ENCODE measurements at places on chromosomes 2 and 18. TPM values are rescaled to one million over a fixed set of nuclear protein-coding genes. Genes with fewer than 3 reads are reported as not detected.
A peak's percentile ranks its signal among the peaks of the same experiment; 100 is the strongest.

OR6B2 gene
- total RNA-seq: not detected

GCG gene
- total RNA-seq: not detected

CDK5R2 gene
- not detected for total RNA-seq

DNER gene
- under 0.01 TPM for total RNA-seq

IHH gene
- not detected for total RNA-seq

NYAP2 gene
- total RNA-seq: not detected

MTCL1 gene
- total RNA-seq: 38.6 TPM

GAD1 gene
- total RNA-seq: not detected

ESPNL gene
- total RNA-seq: 1.4 TPM

GPR45 gene
- total RNA-seq: not detected

TMEM37 gene
- under 0.01 TPM for total RNA-seq

CMPK2 gene
- total RNA-seq: 0.28 TPM

PPP4R3B gene
- 44.7 TPM for total RNA-seq

STRN gene
- 23.3 TPM for total RNA-seq

GRCh38 chr2:222532315-222532714 is 108.0 kb downstream of the SGPP2 start:
- DNase-seq: no peak

- DNase-seq: no peak
These were observed 42.3 kb downstream of the STPG4 start for GRCh38 chr2:47112665-47113435.

GRCh38 chr2:201835066-201835465 is 28.7 kb downstream of the CDK15 start:
- DNase-seq: no peak

DNA sequence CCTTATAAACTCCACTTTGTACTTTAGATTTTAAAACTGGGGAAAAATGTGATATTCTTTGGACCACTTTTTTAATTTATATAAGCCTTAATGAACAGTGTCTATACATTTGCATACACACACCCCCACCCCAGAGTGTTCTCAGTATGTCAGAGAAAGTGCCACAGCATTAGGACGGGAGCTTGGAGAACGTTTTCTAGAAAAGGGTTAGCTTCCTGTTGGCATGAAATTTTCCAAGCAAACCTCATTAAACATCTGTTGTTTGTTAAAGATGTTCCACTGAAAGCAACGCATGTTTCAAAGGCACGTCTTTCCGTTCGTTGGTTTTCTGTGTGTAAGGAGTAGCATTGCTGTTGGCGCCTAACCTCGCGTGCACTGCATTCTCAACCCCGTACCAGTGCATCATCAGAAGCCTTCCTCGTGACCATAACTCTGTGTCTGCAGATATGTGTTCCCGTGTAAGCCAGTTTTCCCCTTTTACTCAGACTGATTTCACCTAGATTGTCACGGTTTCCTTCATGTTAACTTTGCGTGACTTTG is 228.5 kb downstream of the ALPK2 start:
- DNase-seq: no peak

GRCh38 chr2:127663566-127664064 is 11.7 kb downstream of the LIMS2 start:
- no peak for DNase-seq

- no peak for DNase-seq
These were observed 33.1 kb upstream of the NPC1 start for GRCh38 chr18:23619388-23619881.

GRCh38 chr2:72579591-72580180 is 246.1 kb downstream of the EXOC6B start:
- DNase-seq: peak; percentile 64

DNA sequence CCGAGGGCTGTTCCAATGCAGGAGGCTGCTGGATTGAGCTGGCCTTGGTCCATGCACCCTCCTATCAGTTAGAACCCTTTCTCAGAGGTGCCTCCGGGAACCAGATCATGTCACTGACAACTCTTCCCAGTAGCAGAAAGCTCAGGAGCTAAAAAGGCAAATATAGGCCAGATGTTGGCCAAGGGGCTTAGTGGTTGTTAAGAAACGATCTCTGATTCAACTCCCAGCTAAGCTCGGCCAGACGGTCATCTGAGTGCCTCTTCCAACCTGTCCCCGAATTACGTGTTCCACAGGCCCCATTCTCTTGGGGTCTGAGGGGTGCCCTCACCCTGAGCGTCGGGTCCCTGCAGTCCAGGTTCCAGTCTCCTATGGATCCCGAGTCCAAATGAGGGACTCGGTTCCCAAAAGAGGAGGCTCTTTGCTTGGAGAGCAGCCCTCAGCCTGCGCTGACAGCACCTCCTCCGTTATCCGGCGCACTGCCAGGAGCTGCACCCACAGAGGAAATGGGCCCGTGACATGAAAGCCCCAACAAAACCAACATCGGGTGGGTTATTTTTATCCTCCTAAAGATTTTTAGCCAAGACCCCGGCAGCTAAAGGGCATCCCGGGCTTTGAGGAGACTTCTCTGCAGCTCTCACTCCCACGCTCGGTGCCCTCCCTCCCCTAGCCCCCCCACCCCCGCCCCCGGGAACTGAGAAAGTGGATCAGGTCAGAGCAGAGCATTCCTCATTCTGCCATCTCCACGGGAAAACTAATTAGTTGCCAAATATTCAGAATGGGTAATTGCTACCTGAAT is 106.6 kb upstream of the ID2 start:
- DNase-seq: peak; percentile 22

GRCh38 chr2:170456914-170457313 is 258.2 kb upstream of the SP5 start:
- no peak for DNase-seq

- no peak for DNase-seq
These were observed 21.4 kb downstream of the KCNS3 start for GRCh38 chr2:17899871-17900270.

- DNase-seq: peak; percentile 70
These were observed 35.5 kb upstream of the TTR start for GRCh38 chr18:31555971-31556747.

DNA sequence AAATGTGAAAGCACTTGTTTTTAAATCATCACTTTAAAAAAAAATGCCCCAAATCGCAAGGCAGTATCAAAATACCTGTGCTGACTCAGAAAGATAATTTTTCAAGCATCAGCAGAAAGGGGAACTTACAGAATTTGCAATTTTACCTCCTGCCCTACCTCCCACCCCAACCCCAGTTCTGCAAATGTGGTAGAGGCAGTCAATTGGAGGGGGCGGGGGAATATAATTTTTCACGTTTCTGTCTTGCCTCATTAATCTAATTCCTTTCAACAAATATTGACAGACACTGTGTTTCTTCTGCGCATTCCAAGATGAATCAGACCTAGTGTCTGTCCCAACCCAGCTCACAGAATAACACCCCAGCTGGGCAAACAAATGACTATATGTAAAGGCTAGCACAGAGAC is 76.8 kb downstream of the ALPK2 start:
- peak; percentile 63 for DNase-seq

DNA sequence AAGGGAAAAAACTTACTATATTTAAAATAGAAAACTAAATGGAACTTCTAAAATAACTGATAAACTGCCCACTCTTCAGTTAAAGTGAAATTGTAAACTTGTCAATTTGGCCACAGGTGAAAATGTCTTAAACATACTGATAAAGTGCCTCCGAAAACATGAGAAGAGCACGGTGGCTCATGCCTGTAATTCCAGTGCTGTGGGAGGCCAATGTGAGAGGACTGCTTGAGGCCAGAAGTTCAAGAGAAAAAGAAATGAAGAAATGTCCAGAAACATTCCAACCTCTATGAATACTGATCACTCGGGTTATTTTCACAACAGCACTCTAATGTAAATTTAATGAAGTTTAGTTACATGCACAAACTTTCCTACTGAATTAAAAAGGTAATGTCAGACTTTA is 63.4 kb upstream of the DNER start:
- no peak for DNase-seq

DNA sequence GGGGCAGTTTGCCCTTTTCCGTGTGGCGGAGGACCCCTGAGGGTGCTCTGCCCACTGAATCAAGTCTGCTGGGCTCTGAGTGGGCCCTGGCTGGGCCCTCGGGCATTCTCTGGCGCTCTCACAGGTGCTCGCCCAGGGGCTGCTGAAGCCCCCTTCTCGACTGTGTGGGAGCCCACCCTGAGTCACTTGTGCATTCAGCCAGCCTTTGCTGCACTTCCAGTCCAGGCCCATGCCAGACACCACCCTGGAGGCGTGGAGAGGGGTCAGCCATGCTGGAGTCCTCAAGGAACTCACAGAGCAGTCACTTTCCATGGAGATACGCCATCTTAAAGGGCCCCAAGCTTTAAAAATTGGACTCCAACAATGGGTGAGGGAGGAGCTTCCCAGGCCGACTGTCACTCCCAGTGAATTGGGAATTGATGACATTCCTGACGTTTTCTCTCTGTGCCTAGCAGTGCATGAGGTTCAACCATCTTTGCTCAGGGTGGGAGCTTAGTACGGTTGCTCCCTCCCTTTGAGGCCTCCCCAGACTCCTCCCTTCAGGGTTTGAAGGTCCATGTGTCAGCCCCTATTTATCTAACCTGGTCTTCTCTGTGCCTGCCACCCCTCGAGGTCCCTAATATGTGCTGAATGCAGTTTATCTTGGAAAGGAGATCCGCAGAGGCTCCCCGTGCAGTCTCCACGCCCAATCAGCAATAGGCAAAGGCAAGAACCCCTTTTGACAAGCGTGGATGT is 71.8 kb upstream of the HS6ST1 start:
- DNase-seq: no peak

DNA sequence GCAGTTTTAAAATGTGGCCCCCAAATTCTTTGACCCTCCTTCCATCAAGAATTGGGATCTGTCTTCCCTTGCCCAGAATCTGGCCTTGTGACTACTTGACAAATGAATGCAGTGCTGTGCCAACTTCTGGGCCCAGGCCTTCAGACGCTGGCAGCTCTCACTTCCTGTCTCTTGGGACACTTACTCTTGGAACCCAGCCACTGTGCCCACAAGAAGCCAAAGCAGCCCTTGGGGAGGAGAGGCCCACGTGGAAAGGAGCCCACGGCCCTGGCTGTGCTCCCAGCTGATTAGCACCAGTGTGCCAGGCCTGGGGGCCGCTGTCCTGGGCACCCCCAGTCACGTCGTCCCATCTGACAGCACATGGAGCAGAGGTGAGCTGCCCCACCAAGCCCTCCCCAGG is 56.6 kb downstream of the RPL37A start:
- DNase-seq: no peak

GRCh38 chr18:31549416-31549815 is 42.3 kb upstream of the TTR start:
- DNase-seq: no peak

DNA sequence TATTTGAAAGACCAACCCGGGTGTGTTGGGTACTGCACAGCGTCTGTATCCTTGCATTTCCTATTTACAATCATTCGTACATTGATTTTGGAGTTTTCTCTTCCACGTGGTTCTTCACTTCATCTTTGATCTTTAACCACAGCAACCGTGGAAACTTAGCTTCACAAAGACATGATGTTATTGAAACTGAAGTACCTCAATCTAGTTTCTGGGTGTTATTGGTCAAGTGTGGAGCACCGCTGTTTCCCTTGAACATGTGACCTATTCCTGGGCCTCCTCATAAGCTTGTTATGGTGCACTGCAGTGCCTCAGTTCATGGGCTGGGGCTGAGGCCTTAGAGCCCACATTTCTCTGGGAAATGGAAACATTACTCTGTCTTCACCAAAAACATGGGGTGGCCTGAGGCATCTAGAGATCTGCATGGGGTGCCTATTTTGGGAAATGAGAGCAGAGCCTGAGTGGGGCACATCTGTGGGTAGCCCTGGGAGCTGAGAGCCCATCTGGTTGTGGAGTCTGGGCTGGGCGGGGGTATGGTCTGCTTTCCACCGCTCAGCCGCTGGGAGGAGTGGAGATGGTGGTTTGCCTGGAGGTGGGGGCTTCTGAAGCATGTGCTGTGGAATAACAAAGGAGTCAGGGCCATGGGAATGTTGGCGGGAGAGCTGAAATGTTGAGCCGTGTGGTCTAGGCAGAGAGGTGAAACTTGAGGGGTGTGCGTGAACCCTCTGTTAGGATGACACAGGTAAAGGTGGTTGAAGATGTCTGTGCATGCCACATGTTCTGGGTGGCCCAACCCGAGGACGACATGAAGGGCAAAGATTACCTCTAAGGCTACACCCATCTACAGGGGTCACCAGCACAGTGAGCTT is 37.4 kb downstream of the ZNF236 start:
- DNase-seq: no peak

GRCh38 chr2:40201425-40201824 is 250.5 kb downstream of the SLC8A1 start:
- peak; percentile 70 for DNase-seq

All from IMR-90 (cell line).